Pons (tissue), 1 donor: ENCODE measurements at places on chromosomes 3 and 15.

DNA sequence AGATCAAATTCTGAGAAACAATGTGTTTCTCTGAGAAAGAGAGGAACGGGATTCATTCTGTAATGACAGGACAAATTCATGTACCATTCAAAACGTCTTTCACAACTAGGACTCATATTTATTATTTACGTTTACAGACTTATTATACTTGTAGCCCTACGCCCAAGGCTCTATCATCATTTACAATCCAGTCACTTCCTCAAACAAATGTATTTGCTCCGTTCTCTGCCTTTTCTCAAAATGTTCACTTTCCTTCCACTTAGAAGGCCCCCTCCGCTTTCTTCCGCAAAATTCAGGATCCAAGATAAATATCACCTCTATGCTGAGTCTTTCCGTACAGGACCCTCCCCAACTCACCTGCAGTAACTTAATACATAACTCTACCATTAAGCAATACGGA lies 745 bp downstream of the RSL24D1 start:
- peak; percentile 9 for DNase-seq

DNA sequence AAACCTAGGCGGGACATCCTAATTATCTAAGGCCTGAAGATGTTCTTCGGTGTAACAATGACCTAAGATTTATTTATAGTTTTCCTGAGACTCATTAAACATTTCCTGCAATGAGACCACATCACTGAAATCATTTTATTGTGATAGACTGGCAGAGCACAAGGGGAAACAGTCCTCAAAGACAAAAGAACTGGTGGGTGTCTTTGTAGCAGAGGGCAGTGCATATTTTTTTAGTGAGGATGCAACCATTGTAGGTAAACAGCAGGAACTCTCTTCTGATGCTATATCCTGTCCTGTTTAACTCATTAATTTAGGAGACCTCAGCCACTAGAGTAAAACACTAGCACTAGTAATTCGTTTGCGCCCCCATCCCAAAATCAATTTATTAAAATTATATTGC lies 100.0 kb downstream of the MAGI1 start:
- no peak for DNase-seq

DNA sequence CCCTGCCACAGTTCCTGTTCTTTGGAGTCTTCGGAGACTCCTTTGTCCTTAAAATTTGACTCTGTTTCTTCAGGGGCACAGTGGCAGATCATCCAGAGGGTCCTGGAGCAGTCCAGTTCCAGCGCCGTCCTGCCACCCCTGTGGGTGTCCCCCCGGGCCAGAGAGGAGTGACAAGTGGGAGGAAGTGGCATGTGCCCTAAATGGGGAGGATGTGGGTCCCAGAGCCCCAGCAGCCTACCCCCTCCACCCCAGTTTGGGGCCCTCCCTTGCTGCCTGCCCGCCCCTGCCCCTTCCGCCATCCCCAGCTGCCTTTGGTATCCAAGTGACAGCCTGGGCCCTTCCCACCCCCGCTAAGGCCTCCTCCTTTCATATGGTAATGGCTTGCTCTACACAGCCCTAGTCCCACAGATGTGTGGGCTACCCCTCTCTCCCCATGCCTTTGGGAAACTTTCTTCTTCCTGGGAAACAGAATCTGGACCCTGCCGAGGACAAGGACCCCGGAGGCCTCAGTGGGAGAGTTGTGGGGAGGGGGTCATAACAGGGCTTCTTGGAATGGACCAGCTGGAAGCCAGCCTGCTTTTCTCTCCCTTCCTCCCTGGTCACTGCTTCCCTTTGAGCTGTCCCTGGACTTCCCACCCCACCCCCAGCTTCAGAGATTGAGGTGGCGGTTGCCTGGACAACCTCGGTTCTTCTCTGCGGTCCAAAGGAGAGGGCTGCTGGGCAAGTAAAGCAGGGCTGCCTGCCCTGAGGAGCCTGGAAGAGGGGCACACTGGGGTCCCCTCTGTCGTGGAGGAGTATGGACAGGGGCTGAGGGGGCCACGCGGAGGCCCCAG lies 43.2 kb downstream of the KLHL25 start:
- DNase-seq: peak; percentile 48

DNA sequence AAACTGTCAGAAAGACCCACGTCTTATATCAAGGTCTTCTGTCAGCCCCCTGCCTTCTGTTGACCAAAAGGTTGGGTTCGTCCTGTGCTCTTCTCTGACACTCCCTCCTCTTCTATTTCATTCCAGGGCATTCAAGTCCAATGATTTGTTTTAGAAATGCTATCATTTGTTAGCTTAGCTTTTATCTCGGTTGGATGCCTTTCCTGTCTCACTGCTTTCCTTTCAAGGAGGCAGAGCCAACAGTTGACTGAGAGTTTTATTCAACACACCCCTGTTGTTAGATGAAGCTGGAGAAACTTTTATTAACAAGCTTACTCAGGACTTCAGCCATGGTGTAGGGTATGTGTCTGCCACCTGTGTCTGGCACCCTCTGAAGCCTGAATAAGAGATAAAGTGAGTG lies 112.0 kb upstream of the SLC7A14 start:
- no peak for DNase-seq

DNA sequence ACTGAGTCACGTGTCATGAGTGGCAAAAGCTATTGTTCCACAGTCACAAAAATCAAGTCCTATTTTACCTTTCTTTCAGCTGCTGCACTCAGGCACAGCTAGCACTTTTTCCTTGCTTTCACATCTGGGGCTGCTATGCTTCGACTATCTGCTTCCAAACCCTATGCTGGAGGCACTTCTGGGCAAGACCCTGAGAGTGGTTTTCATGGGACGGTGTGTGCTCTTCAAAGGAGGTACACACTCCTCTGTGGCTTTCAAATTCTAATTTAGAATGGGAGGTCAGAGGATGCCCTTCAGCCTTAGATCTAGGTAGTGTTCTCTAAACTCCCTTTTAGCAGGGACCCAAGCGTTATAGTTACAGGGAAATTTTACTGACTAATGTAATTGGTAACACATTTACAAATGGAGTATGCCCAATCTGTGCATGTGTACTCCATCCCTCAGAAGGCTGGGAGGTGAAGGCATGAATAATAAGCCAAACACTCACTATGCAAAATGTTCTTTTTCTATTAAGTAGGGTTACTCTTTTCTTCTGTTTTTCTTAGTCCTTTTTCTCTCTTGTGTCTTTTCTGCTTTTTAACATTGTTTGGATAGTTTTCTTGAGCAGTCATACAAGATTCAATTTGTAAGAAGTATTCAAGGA lies 188.3 kb downstream of the LSAMP start:
- no peak for DNase-seq

GRCh38 chr15:66356077-66356358 lies 467 bp downstream of the TIPIN start:
- no peak for DNase-seq

- DNase-seq: no peak
Observed at GRCh38 chr3:148758303-148758884, 60.7 kb downstream of the AGTR1 start.

DNA sequence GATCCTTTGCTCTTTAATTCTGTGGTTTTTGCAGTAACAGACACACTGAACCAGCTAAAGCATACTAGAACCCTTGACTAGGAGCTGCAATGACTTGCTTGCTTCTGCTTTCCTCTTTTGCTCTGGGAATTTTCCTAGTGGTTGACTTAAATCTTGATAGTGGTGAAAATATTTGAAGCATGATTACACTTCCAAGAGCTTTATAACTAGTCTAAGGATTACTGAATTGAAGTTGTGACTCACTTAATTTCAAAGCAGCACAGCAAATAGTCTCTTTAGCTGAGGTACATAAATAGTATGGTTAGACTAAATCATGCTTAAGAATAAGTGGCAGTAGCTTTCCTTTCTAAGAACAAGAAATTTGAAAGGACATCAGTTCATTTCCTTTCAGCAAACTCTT lies 513.5 kb upstream of the GBE1 start:
- DNase-seq: no peak

- no peak for DNase-seq
Observed at GRCh38 chr3:107217172-107217571, 160.1 kb upstream of the CCDC54 start.

DNA sequence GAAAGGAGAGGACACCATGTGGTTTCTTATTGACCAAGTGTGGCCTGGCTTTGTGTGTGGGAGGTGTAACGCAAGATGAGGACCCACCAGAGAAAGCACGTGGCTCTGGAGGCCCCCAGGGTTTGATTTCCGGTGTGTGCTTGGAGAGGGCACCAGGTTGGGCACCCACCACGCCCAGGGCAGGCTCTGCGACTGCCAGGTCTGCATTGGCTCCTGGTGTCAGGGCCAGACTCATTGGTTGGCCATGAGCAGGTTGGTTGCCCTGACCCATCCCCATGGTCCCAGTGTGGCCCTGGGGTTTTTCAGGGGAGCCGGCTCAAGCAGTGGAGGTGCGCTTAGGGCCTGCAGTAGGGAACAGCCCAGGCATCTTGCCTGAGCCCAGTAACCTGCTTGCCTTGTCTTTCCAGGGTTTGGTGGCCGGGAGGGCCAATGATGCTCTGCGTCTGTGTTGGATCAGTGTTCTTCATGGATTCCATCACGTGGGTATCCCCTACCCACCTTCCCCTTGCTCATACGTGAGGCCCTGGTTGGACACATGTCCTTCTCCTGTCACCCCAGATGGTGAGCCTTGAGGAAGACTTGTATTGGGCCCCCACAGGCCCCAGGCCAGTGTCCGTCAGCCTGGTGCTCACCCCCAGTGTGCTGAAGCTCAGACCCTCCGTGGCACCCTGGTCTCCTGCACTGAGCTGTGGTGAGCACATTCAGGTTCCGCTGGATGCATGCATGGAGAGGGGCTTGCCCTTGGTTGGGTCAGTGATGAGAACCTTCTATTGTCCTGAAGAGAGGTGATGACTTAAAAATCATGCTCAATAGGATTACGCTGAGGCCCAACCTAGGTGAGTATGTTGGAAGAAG lies 193.9 kb downstream of the UBE3A start:
- DNase-seq: no peak

DNA sequence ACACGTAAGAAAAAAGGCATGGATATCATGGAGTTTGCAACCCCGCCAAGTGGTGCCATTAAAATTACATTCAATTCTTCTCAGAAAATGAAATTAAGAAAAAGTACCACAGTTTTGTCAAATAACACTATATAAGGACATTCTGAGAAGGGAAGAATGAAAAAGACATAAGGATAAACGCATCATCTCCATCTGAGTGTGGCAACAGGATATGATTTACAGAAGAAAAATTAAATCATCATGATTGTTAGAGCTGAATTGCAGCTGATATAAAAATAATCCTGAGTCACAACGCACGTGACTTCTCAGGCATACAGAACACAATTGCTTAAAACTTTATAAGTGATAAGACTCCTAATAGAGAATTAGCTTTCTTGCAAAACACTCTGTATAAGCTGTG lies 133.8 kb downstream of the GREM1 start:
- DNase-seq: no peak
